ENCODE measurements at places on chromosomes 11 and 22.

- DNase-seq: no peak
Observed at GRCh38 chr11:91981995-91982394, 242.6 kb upstream of the FAT3 start.

DNA sequence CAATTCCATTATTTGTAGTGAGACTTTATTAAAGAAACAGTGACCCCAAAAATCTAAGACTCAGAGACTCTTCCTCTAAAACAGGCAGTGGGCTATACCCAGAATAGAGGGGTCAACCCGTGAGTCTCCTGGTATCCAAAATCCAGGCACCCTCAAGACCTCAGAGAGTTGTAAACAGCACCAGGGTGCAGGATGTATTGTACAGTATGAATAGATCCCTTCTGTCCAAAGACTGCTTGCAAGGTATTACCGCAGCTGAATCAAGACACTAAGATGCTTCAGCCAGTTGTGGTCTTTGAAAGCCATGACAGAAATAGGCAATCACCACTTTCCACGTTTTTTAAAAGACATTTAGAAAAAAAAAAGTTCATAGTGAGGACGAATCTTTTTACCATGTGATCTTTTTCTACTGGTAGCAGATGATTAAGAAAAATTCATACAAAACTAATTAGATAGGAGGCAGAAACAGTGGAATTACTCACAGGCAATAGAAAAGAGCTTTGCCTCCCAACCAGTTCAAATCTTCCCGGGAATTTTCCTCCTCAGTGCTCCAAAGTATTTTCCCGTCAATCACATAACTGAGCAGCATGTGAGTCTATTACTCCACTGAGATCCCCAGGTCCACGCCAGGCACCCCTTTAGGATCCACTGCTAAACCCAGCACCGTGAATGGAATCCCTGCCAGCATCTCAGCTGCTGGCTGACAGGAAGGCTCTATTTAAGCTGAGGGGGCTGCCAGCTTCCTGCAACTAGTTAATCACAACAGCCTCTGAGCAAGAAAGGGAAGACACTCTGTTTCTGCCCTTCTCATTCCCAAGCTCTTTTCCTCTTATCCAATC, 113.1 kb downstream of the ETS1 start:
- DNase-seq: no peak

DNA sequence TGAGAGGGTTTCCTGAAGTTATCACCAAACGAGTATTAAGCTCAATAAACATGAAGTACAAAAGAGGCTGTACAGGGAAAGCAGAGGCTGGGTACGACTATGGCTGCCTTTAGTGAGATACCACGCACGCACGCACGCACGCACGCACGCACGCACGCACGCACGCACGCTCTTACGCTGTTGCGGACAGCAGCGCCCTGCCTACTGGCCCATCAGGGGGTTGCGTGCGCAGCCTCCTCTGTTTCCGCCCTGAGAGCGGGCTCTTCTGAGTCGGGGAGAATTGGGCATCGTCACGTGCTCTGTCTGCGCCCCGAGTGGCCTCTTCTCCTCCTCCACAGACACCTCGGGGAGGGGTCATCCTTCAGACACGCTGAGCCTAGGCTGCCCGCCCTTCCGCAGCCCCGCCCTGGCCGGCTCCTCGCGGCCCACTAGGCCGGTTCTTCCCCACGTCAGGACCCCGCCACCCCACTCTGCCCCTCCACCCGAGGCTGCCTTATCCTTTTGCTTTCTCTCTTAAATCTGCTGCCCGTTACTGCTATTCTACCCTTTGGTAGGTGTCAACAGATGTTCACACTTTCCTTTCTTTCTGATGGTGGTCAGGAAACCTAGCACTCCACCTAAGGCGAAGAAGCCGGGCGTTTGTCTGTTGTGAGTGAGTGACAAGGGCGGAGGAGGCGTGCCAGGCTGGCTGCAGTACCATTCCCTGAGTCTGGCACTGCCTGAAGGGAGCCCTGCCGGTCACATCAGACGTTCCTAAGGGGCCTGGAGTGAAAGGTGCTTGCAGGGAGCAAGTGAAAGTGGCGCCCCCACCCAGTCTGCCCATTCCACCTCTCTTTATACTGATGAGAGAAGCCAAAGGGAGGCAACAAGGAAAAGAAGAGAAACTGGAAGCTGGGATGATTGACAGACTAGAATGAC, 300.4 kb upstream of the B3GAT1 start:
- no peak for DNase-seq

DNA sequence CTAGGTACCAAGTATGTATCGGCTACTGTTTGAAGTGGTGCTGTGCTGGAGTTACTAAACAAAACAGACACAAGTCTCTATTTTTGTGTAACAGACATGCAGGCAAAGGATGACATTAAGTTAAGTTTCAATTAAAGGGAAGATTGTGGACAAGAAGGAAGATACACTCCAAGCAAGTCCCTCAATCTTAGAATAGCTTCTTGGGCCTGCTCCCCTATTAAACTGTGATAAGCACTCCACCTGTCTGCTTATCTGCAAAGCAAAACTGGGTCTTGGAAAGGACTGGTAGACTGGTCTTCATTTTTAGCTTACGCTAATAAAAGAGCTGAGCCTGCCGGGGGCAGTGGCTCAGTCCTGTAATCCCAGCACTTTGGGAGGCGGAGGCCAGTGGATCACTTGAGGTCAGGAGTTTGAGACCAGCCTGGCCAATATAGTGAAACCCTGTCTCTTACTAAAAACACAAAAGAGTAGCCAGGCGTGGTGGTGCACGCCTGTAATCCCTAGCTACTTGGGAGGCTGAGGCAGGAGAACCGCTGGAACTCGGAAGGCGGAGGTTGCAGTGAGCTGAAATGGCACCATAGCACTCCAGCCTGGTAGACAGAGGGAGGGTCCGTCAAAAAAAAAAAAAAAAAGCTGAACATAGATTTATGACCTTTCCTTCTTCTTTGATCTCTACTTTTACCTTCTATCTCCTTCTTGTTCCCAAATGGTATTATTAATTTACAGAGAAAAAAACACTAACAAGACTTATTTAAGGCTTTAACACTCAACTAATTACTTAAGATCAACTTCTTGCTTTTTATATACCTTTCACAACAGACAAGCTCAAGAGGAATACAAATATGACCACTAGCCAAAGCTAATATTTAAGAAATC, 4.1 kb downstream of the DDX17 start:
- DNase-seq: no peak

- no peak for DNase-seq
Observed at GRCh38 chr11:117668321-117668751, 128.7 kb downstream of the DSCAML1 start.

DNA sequence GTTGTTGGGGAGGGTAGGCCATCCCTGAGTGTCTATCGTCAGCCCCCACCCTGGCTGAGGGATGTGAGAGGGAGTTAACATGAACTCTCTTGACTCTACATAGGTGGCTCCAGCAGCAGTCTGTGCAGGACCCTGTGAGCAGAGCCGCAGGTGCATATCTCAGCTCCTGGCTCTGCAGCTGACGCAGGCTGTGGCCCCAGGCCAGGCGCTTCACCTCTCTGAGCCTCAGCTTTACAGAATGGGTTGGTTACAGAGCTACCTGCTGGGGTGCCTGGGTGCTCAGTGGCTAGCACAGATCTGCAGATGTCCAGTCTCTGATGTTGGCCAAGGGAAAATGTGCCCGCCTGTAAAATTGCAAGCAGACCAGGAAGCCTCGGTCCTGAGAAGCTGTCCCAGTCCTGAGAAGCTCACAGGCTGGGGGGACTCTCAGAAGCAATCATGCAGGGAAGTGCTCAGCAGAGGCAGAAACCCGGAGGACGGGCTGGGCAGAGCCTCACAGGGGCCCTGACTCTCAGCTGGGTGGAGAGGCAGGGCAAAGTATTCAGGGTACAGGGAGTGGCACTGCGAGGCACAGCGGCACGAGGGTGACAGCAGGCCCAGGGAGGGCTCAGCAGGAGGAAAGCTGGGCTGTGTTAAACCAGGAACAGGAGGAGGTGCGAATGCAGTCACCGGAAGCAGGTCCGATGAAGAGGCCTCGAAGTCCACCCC, 15.9 kb upstream of the LRP5 start:
- DNase-seq: no peak

GRCh38 chr11:12798609-12799011, 124.4 kb downstream of the TEAD1 start:
- no peak for DNase-seq

- DNase-seq: no peak
Observed at GRCh38 chr11:99687320-99687719, 666.6 kb downstream of the CNTN5 start.

DNA sequence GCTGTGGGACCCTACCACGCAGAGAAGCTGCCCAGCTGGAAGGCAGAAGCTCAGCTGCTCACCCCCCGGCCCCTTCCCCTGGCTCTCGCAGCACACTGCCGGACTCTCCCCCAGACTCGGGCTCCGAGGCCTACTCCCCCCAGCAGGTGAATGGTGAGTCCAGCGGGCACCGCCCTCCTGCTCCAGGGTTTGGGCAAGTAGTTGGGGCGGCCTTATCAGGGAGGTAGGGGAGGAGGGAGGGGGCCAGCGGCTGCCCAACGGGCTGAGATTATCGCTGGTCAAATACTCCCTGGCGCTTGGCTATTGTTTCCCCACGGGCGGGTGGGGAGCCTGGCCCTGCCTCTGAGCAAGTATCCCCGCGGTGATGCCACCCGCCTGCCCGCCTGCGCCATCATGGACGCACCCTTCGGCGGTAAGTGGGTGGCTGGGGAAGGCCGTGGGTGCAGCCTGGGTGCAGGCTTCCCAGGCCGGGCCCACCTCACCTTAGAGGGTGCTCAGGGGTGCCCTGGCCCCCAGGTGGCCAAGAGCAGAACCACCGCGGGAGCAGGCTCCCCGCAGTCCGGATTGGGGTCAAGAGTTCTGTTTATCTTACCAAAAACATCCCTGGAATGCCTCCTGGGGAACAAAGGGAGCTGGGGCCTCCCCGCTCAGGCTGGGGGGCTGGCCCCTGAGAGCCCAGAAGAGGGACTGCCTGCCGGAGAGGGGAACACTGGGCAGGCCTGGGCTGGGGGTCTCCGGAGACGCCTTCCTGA, 16.9 kb downstream of the MYRF start:
- DNase-seq: no peak

- DNase-seq: no peak
Observed at GRCh38 chr11:34323601-34324000, 34.2 kb downstream of the ABTB2 start.

- no peak for DNase-seq
Observed at GRCh38 chr11:65448418-65449105, 26.0 kb downstream of the NEAT1 start.

DNA sequence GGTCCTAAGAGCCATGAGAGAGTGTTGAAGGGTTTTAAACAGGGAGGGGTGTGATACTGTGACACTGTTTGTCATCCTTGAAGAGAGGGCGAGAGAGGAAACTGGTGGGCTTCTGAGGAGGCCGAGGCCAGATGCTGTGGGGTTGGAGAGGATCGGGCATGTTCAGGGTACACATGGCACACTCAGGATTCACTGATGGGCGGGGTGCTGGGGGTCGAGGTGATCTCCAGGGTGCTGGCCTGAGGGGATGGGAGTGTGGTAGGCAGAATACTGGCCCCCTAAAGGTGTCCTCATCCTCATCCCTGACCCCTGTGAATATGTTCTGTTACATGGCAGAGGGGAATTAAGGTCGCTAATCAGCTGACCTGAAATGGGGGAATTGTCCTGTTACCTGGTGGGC, 7.3 kb downstream of the TBC1D22A start:
- no peak for DNase-seq

DNA sequence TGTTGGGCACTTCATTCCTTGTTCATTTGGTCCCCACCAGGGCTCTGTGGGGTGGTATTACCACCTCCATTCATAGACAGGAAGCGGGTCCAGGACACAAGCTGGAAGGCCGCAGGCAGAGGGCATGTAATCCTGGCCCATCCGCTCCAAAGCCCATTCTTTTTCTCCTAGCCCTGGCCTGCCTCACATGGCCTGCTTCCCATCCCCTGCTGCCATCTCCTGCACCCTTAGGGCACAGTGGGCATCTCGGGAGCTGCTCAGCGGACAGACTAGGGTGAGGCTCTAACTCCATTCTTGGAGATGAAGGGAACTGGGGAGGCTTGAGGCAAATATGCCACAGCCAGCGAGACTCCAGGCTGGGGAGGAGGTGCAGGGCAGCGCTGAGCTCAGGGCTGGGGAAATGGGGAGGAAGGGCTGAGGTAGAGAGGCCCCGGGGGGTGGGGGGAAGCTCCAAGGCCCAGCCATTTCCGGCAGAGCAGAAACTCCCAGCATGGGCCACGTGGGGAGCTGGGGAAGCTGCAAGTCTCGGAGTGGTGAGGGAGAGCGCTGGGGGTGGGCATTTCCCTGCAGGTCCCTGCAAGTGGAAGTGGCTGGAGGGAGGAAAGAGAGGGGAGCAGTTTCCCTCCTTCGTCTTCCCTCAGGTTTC, 14.3 kb upstream of the BCL9L start:
- no peak for DNase-seq

DNA sequence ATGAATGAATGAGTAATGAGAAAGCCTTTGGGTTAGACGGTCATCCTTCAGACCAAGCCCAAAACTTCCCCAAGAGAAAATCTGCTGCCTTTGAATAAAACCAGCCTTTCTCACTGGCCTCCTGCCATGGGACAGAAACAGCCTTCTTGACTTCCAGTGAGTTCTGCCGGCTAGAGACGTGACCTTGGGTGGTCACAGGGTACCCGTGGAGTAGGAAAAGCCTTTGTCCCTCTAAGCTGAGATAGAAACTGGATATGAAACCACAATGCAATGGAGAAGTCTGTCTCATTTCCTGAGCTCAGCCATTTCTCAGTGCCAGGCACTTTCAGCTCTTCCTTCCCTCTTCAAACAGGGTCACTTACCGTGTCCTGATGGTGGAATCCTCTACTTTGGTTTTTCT, 21.2 kb upstream of the YWHAH start:
- no peak for DNase-seq

DNA sequence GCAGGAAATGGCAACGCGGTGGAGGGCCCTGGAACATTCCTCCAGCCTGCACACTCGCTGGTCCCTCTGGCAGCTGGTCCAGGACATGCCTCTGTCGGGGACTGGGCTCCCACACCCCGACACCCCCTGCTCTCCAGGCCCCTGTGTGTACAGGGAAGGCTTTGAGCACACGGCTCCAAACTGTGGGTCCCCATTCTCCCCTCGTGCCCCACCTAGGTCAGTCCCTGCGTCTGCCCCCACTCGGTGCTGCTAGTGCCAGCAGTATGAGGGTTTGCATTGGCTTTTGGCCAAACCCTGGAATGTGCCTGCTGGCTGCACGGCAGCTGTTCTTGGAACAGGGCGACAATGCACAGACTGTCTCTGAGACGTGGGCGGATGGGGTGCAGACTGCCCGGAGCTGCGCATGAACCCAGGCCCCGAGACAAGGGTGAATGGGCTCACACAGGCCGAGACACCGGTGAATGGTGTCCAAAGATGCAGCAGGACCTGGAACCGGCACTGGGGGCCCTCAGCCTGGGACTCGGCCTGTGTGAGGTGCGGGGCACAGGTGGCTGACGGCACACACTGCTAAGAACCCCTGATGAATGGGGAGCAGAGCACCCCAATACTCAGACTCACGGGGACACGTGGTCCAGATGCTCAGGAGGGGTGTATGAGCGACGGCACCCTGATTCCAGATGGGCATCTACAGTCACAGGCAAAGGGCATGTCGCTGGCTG, 7.5 kb upstream of the SYT8 start:
- DNase-seq: no peak

DNA sequence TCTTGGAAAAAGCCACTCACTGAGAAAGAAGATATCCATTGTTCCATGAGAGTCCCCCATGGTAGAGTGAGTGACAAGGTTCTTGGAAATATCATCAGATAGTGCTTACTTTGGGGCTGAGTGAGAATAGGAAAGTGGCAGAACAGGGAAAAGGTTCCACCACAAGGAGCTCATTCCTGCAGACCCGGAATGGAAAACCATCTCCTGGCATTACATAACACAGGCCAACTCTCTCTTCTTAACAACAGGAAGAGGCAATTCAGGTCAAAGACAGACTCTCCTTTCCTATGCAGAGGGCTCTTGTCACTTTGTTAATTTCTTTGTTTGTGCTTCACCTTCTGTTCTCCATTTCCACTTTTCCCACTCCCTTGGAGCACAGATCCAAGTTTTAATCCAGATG, 259.7 kb downstream of the KIRREL3 start:
- no peak for DNase-seq

Data from NCI-H187 (cell line).